ENCODE measurements at places on chromosomes 1 and 21.
A peak's percentile ranks its signal among the peaks of the same experiment; 100 is the strongest.

GRCh38 chr1:164667001-164667400, 108.0 kb downstream of the PBX1 start:
- ATAC-seq, result no peak

DNA sequence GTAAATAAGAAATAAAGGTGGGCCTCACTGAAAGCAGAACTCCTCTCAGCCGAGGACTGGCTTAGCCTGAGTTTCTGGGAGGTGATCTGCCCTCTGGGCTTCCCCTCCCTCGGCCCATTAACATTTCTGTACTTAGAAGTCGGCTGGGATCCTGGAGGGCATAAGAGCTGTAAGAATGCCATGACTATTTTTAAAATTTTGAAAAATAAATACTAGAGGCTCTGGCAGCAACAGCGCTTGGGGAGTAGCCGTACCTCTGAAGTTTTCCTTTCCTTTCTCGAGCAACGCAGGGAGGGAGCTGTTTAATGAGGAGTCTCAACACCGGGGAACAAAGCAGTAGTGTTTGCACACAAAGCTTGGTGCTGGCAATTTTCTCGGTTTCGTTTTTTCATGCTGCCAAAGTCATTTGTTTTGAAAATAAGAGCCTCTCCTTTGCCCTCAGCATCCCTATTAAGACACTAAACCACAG, 498.7 kb downstream of the SMYD3 start:
- ATAC-seq, result no peak

- ATAC-seq, result no peak
Measured at GRCh38 chr1:48794816-48795215, 18.1 kb upstream of the BEND5 start.

- ATAC-seq, result no peak
Measured at GRCh38 chr21:38436341-38436740, 61.9 kb downstream of the ERG start.

DNA sequence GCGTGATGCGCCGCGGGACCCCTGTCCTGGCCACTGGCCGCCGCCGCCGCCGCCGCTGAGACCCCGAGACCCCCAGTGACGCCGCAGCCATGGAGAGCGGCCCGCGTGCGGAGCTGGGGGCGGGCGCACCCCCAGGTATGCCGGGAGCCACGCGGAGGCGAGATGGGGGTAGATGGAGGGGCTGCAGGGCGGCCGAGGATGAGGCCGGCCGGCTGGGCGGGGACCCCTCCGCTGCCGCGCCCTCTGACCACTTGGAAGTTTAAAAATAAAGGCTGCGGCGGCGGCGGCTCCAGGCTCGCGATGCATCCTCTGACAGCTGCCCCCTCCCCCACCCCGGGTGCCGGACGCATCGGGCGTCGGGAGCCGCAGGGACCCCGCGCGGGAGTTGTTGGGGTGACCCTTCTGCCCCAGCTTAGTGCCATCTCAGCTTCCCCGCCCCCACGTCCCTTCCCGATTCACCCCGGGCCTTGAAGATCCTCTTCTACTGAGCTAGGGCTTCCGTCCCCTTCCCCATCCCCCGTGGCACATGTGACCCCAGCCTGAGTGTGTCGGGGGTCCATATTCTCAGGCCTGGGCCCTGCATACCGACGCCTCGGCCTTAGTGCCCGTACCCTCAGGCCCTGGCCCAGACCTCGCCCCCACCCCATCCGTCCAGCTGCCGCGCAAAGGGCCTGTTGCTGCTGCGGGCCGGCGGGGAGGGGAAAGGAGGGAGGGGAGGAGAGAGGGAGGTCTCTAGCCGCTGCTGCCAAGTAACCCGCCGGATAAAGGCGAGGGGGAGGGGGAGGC, 562 bp downstream of the MAP7D1 start:
- ATAC-seq, result peak; percentile 10

DNA sequence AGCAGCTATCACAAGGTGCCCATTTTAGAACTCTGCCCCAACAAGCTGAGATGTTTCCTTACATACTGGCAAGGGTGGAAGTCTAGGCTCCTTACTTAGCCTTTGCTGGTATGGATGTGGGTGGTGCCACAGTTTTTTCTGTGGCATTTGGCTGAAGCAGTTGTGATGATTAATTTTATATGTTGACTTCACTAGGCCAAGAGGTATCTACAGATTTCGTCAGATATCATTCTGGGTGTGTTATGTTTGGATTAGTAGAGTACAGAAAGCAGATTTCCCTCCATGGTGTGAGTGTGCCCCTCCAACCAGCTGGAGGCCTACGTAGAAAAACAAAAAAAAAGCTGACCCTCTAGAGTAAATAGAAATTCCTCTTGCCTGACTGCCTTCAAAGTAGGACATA, 317.0 kb downstream of the BARHL2 start:
- no peak for ATAC-seq

- no peak for ATAC-seq
Measured at GRCh38 chr1:153375511-153375910, at the start of gene S100A12. Gene S100A12 (minus strand): TSS chr1:153375621. CDS start chr1:153374592, 1,029 bp downstream.

- no peak for ATAC-seq
Measured at GRCh38 chr21:18006691-18007090, 187.5 kb upstream of the C21orf91 start.

GRCh38 chr1:83846138-83846537, 152.8 kb downstream of the TTLL7 start:
- ATAC-seq, result no peak

DNA sequence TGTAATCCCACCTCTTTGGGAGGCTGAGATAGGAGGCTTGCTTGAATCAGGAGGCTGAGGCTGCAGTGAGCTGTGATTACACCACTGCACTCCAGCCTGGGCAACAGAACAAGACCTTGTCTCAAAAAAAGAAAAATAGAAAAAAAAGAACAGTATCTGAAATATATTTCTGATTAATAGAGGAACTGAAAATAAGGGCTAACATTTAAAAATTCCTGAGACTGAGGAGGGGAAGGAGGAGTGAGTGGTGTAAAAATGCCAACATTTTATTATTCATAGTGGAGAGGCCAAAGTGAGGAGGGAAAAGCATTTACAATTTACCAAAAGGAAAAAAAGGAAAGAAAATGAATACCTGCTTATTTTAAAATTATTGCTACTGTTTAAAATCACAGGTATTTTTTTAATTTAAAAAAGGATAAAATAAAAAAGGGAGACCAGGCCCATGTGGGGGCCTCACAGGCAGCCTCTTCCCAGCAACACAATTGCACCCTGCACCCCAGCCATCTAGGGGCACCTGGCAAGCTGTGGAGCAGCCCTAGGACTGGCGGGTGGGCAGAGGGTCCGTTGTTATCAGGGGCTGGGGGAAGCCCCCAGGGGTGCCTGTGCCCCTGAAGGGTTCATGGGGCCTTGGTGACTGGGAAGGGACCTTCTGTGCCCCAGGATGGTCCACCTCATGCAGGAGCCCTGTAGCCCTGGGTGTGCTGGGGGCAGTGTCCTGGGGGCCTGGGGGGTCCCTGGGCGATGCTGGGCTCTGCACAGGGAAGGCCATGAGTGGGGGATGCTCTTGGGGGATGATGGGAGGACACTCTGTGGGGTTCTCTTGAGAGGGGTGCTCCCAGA, 34.8 kb upstream of the ADARB1 start:
- peak; percentile 46 for ATAC-seq

GRCh38 chr21:44021064-44021463, 9.0 kb downstream of the TRAPPC10 start:
- ATAC-seq, result no peak

- no peak for ATAC-seq
Measured at GRCh38 chr1:224559981-224560728, 56.0 kb upstream of the CNIH3 start.

DNA sequence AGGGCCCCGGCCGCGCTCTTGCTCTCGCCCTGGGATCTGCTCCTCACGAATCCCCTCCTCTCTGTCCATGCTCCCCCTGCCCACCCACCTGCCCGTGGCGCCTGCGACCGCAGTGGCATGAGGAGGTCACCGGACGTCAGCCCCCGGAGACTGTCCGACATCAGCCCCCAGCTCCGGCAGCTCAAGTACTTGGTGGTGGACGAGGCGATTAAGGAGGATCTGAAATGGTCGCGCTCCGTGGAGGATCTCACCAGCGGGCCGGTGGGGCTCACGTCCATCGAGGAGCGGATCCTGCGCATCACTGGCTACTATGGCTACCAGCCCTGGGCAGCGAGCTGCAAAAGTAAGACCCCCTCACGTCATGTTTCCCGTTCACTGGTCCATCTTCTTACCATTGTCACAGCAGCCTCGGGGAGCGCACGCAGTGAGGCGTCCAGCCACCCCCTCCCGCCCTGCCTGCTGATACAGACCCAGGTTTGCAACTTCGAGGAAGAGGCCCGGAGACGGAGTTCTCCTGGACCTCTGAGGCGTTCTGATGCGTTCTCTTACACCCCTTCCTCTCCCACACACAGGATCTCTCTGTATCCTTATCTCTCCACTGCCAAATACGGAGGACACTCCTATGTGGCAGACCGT, 1.1 kb downstream of the SLC35F3 start:
- peak; percentile 24 for ATAC-seq

- no peak for ATAC-seq
Measured at GRCh38 chr21:42216726-42217572, 2.0 kb upstream of the ABCG1 start.

- no peak for ATAC-seq
Measured at GRCh38 chr1:46445773-46446256, 43.8 kb upstream of the DMBX1 start.

- no peak for ATAC-seq
Measured at GRCh38 chr21:42809577-42810475, 69.5 kb downstream of the WDR4 start.

- no peak for ATAC-seq
Measured at GRCh38 chr1:165647970-165648369, 16.9 kb downstream of the MGST3 start.

DNA sequence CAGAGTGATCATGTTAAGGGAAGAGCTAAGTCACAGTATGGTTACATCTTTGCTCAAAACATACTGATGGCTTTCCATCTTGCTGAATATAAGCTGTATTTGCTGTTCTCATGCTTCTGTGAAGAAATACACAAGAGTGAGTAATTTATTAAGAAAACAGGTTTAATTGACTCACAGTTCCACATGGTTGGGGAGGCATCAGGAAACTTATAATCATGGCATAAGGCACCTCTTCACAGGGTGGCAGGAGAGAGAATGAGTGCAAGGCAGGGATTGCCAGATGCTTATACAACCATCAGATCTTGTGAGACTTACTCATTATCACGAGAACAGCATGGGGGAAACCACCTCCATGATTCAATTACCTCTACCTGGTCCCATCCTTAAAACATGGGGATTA, 24.4 kb upstream of the RGS5 start:
- no peak for ATAC-seq

GRCh38 chr1:55868026-55868425, 652.9 kb upstream of the USP24 start:
- ATAC-seq, result no peak

DNA sequence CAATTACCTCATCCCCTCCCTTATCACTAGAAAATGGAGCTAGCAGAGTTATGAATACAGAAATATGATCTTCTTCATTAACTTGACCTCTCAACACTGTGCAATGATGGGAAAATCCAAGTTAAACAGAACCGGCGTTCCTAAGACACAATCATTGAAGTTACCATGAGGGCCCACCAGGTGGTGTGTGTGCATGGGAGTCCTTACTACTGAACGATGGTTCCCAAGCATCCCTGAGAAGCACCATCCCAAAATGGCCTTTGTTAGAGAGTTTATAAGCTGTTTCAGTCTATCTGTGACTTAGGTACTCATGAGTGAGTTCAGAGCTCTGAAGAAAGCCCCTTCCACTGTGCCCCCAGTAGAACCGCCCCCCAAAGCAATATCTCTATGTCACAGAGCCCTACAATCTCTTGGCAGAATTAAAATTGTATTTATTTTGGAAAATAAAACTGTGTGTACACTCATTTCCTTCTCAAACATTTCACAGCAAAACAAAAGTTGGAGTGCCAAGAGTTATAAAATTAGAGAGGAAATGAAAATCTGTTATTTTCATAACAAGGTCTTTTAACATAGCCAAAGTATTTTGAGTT, 56.8 kb downstream of the PLD5 start:
- no peak for ATAC-seq

DNA sequence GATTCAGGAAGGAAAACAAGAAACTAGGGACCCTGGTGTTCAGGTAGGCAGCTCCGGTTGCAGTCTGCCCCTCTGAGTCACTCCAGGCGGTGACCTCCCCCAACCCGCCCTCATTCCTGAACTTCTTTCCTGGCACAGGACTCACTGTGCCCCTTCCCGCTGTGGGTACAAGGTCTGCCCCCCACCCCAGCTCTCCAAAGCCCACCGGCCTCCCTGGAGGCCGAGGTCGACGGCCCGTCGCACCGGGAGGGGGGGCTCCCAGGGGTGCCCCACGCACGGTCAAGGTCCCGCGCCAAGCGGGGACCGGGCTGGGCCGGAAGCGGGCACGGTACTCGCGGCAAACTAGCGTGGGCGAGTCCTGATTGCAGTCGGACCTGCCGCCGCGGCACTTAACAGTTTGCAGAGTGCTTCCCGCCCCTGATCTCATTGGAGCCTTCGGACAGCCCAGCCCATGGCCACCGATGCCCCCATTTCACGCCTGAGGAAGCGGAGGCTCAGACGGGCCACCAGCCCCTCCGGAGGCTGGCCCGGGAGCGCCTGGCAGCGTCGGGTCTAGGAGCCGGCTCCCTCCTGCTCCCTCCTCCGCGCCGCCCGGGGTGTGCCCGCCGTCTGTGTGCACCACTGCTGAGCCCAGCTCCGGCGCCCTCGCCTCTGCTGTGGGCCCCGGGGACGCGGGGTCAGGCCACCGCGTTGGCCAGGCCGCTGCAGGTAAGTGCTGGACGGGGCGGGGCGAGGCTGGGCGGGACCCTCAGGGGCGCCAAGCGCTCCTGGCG, at the start of gene GJB3:
GJB3 (plus strand) TSS at position 144 of the 773 bp plus-strand sequence. CDS start 3,549 bp downstream, outside the sequence.
- ATAC-seq, result peak; percentile 26

GRCh38 chr1:232664844-232665777, 35.2 kb upstream of the SIPA1L2 start:
- ATAC-seq, result no peak

- ATAC-seq, result no peak
Measured at GRCh38 chr1:226575739-226576378, 27.3 kb downstream of the STUM start.

DNA sequence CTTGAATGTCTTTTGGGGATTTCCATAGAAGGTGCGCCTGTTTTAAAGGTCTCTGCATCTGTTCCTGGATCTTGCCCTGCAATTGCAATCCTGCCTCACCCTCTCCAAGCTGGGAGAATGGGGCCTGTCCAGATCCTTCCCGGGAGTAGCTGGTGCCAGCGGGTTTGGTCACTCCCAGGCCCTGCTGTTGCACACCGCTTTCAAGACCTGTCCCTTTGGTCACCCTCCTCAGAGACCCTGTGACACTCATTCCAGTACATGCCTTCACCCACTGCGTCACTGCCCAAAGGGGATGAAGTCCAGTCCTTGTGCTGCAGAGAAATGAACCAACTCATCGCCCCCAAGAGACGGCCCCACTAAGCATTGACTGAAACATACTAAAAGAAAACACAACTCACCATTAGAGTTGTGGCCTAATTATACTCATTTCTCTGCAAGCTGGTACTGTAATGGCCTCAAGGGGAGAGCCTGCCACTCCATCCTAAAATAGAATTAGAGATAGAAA, 1.9 kb upstream of the IRF2BP2 start:
- ATAC-seq, result no peak

DNA sequence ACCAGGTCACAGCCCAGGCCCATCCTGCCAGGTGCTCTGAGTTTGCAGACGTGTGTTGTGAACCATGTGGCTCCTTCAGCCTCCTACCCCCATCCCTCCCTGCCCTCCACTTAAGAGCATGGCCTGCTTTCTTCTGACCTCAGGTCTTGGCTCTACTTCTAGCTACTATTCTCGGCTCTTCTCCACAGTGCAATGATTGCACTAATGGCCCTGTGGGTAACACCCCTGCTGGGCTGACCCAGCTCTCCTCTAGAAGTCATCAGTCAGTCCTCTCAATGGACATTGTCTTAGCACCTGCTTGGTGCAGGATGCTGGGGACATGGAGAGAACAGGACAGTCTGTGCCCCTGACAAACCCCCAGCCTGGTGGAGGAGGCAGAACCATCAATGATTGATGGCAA, 22.2 kb upstream of the IFFO2 start:
- ATAC-seq, result no peak
